ENCODE measurements at places on chromosomes 7 and 10.
A peak's percentile ranks its signal among the peaks of the same experiment; 100 is the strongest.

- DNase-seq, result no peak
These were observed 29.6 kb downstream of the RPS24 start for GRCh38 chr10:78063236-78063635.

- no peak for DNase-seq
These were observed 115.8 kb downstream of the TMEM130 start for GRCh38 chr7:98753989-98754479.

DNA sequence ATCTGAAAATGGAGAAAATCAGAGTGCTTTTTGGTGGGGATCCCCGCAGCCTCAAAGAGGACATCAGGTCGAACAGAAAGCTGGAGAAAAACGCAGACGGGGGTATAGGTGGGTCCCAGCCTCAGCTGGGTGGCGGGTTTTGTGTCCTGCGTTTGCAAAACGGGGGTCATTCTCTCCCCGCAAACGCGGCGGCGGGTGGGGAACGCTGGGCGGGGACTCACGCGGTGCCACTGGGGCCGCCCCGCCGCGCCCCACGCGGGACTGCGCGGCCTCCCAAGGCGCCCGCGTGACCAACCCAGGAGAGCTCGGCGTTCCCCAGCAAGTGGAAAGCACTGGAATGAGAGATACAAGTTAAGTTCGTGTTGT is 806 bp upstream of the VIPR2 start:
- DNase-seq, result no peak

- no peak for DNase-seq
These were observed 103.4 kb downstream of the TRRAP start for GRCh38 chr7:98981701-98982100.

DNA sequence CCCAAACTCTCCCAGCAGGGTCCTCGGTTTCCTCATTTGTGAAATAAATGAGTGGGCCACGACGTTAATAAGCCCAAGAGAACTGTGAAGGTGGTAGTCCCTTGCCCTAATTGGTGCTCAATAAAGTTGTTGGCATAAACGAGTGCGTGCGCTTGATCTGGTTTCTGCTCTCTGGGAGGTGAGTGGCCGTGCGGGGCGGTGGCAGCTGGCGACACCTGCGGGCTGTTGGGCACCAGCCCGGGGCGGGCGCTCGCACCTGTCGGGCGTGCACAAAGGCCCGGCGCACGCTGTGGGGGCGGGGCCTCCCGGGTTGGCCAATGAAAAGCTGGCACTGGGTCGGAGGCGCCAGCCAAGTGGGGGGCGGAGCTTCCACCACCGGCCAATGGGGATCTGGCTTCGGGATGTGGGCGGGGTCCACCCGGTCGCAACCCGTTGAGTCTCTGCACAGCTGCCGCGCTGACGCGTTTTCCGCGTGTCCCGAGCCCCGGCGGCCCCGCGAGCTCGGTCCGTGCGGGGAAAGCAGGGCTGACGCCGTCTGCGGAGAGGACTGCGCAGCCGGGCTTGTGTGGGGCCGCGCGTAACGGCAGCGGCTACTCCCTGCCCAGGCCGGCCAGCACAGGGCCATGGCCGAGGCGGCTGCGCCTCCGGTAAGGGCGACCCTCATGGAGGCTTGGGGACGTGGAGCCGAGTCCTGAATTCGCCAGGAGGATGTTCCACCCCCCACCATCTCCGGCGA is 23.0 kb downstream of the ZNF783 start:
- peak; percentile 64 for DNase-seq

DNA sequence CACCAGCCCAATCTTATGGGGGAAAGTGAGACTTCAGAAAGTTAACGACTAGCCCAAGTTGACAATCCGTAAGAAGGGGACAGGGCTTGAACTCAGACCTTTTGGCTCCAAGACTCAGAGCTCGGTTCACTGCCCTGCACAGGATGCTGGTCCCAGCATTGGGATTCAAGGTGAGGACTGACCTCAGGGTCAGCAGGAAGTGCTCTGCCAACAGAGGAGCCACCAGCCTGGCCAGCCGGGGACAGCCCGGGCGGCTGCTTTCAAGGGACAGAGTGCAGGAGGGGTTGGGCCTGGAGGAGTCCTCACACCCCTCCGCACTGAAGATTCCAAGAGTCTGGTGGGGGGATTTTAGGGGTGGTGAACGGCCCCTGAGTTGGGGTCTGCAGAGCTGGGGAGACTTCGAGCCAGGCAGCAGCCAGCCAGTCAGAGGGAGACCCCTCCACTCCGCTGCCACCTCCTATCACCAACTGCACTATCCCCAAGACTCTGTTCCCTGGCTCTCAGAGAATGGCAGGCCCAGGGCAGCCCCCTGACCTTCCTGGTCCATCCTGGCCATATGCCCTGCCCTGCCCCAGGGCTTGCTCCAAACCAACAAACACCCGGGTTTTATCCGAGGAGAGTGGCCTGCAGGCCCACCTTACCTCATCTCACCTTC is 19.7 kb downstream of the TLL2 start:
- no peak for DNase-seq

- no peak for DNase-seq
These were observed 107.7 kb downstream of the ICA1 start for GRCh38 chr7:8154272-8154671.

DNA sequence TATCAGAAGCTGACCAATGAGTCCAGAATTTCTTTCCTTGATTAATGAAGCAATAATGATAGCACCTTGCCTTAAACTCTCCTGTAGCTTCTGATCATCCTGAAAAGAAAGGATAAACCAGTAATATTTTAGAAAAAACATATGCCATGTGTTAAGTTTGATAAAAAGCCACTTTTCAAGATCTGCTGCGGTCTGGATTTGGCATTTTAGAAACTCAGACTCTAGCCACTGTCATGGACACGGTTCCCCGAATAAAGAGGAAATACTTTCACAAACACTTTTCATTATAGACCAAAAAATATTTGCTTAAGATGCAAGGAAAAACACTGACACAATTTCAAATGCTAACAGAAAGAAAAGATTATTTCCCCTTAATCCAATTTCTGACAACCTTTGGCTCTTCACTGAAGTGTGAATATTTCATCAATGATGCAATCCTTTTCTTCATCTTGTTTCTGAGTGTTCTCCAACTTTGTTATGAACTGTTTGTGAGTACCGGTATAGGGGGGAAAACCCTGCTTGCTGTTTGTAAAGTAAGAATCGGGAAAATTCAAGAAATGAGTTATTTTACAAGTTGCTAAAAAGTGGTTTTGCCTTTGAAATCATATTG is 329.5 kb downstream of the CRPPA start:
- DNase-seq, result no peak

- no peak for DNase-seq
These were observed 33.5 kb downstream of the KCNMA1 start for GRCh38 chr10:77604063-77604462.

Measured in fibroblast of skin of left quadriceps (primary cell).